ENCODE measurements at places on chromosomes 3 and 15.

DNA sequence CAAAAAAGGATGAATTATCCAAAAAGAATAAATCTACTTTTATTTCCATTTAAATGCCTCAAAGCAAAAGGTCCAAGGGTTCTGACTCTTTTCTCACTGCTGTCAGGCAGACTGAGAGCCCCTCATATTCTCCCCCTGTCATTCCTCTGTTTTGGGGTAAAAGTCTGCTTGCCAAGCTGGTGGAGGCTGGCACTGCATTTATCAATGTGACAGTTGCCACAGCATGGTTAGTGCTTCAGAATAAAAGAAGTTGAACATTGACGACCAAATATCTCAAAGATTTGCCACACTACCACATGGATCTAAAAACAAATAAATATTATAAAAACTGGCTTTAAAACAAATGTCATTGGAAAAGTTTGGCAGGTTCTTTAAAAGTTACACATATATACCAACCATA is 89.2 kb upstream of the SNRK start:
- DNase-seq, result no peak

GRCh38 chr15:58360421-58361090 is 71.2 kb upstream of the LIPC start:
- DNase-seq, result no peak

- DNase-seq, result no peak
These were observed 248.0 kb upstream of the LYSMD4 start for GRCh38 chr15:99981191-99981647.

GRCh38 chr15:69724333-69724732 is 271.7 kb downstream of the RPLP1 start:
- DNase-seq, result no peak

GRCh38 chr3:52774901-52775864 is 2.2 kb upstream of the ITIH1 start:
- DNase-seq, result no peak

DNA sequence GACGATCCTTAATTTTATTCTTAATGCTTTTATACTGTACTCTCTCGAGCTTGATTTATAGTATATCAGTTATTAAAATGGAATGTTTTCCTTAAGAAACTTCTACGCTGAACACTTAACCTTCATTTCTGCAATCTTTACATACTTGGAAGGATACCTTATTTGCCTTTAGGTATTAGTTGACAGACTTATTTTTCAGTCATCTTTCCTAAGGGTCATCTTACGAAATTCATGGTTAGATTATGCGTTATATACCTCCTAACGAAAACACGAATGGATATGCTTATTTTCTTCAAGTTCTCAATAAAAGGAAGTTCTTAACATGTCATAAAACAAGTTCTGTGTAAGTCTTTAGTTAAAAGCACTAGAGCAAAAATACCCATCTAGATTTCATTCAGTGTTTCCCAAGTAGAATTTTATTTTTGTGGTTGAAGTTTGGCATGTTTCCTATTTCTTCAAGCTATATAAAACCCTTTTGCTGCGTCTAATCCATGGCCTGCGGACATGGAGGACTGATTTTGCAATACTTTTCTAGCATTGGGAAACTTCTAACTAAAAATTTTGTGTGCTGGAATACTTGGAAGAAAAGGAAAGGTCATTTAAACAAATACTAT is 231.3 kb downstream of the TP63 start:
- DNase-seq, result no peak

- DNase-seq, result no peak
These were observed 181.3 kb upstream of the WNT5A start for GRCh38 chr3:55668359-55668758.

- no peak for DNase-seq
These were observed 171.9 kb downstream of the CACNA2D3 start for GRCh38 chr3:54294214-54294613.

Data from cerebellar cortex (tissue), 1 donor.